Activated CD8-positive, alpha-beta memory T cell treated with anti-CD3 and anti-CD28 coated beads for 1 hour (primary cell): ENCODE measurements at places on chromosomes 7 and 10.

DNA sequence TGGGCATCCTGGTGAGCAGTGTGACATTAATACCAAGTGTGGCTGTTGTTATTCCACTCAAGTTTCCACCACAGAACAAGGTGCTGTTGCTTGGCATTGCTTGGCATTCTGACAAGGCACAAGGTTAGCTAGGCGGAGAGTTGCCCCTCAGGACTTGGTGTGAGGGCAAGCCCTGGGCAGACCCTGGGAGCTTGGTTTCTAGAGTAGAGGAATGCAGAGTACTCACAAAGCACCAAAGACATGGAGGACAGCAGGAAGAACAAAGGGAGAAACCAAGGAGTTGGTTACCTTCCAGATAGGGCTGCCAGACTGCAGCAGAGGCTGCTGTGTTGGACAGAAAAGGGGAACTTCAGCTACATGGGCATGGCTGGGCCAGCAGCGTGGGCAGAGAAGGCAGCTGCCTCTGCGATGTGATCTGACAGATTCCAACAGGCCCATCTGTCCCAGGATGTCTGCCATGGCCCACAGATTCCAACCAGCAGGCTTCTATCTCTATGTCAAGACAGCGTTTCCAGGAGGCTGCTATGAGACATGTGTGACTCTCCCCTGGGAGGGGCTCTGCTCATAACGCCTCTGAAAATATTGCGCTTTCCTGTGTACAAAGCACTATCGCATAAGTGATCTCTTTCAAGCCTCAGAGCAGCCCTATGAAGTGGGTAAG lies 1.8 kb downstream of the GOLGA7B start:
- no peak for DNase-seq

GRCh38 chr7:2983586-2983985 lies 60.1 kb downstream of the CARD11 start:
- no peak for DNase-seq

DNA sequence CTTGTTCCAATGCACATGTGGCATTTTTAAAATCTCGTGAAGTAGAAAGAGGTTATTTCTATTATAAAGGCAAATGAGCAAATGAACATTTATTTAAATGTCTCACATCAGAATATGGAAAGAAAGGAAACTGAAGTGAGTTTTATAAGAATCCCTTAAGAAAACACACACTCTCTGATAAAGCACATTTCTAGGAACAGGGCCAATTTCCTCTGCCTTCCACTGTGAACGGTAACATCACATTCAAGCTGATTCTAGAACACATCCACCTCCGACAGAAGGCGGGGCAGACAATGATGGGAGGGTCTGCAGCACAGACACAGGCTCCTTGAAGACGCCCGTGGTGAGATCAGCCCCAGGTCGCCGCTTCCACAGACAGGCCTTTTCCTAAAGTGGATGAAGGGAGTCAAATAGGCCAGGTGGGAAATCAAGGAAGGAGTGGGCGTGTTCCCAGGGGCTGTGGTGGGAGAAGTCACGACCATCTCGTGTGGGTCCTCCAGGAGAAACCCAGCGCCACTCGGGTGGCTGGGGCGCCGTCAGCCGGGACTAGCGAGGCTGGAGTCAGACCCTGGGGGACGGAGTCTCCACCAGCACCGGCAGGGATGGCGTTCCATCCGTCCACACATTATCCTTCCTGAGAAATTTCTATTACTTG lies 31.1 kb downstream of the PITRM1 start:
- DNase-seq = no peak

GRCh38 chr7:78601728-78602127 lies 803.2 kb downstream of the PHTF2 start:
- DNase-seq = no peak

- peak; percentile 18 for DNase-seq
Measured at GRCh38 chr10:100482181-100482833, 19.5 kb downstream of the WNT8B start.

DNA sequence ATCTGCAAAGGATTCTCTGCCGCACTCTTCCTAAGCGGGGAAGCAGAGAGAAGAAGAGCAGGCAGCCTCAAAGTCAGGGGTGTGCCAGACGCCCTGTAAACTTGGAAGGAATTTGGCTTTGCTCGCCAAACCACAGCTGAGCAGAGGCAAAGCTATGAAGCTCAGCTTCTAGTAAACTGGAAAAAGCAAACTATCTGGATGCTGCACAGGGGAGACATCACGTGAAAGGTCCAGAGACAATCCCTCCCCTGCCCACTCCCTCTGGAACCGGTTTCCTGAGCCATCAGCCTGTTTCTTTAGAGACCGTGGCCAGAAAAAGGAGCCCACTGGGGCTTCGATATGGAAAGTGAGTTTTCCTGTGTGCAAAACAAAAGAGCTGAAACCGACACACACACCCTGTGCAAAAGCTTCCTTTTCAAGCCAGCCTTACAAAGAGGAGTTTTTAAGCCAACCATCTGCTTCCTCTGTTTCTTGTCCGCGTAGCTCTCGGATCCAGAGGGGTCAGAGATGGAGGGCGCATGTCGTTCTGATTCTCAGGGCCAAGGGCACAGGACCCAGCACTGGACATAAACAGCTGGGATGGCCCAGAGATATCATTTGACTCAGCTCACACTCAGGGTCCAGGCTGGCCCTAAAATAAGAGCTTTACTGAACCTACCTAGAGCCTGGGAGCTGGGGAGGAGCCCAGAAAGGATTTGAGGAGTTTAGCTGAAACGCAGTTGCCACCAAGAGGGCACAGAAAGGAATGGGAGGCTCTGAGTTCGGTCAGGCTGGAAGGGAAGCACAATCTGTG lies 58.2 kb upstream of the DNAAF5 start:
- DNase-seq = no peak

DNA sequence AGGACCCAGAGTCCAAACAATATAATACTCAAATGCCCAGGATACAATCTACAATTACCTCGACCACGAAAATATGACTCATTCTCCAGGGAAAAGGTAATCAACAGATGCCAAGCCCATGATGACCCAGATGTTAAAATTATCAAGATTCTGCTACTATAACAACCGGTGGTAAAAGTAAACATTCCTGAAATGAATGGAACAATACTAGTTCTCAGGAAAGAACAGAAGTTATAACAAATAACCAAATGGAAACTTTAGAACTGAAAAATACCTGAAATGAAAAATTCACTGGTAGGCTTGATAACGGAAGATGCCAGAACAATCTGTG lies 34.1 kb upstream of the GUSB start:
- DNase-seq = no peak

- DNase-seq = no peak
Measured at GRCh38 chr7:108286290-108286904, 156.2 kb upstream of the LAMB4 start.

DNA sequence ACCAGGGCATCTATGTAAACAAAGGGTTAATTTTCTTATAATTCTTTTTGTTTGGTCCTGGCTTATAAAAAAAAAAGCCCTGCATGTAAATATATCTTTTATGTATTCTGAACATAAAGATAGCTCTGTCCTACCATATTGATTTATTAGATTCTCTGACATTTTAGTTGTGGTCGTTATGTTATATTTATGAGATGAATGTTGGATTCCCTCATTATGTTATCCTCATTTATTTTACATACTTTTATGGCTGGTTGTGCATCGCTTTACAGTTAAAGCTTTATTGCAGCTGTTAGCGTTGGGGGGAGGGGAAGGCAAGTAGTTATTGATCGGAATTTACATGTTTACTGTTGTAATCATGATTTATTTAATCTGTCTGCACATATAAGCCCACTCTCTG lies 431.5 kb downstream of the LRMDA start:
- DNase-seq = no peak

DNA sequence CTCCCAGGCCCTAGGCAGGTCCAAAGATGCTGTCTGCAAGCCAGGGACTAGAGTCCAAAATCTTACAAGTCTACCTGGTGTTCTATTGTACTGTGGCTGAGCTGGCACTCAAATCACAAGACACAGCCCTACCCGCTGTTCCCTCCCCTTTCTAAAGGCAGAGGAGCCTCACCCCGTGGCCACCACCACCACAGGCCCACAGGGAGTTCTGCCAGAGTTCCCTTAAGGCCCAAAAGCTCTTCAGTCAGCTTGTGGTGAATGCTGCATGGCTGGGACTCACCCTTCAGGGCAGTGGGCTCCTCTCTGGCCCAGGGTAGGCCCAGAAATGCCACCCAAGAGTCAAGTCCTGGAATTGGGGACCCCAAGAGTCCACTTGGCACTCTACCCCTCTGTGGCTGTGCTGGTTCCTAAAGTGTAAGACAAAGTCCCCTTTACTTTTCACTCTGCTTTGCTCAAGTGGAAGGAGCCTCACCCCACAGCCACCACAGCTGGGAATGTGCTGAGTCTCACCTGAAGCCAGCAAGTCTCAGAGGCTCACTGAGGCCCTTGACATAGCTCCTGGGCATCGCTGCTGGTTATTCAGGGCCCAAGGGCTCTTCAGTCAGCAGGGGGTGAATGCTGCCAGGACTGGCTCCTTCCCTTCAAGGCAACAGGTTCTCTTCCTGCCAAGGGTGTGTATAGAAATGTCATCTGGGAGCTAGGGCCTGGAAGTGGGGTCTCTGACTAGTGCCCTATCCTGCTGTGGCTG lies 48.8 kb upstream of the PSAP start:
- no peak for DNase-seq

- DNase-seq = no peak
Measured at GRCh38 chr10:23150610-23151009, 41.5 kb upstream of the PTF1A start.
